Gastroesophageal sphincter (tissue), 4 donors: ENCODE measurements at places on chromosomes 16 and 17. TPM values are rescaled to one million over a fixed set of nuclear protein-coding genes. Genes with fewer than 3 reads are reported as not detected.

The EFCAB13 gene
- total RNA-seq = 14.5 TPM

DNA sequence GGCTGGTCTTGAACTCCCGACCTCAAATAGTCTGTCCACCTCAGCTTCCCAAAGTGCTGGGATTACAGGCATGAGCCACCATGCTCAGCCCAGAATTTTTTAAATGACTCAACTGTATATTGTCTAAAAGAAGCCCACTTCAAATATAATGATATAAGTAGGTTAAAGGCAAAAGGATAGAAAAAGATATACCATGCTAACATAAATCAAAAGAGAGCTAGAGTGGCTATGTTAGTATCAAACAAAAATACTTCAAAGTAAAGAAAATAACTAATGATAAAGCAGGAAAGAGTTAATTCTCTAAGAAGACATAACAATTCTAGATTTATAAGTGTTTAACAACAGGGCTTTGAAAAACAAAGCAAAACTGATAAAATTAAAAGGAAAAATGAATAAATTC, 13.3 kb upstream of the MPO start:
- no peak for ATAC-seq

- no peak for ATAC-seq
Measured at GRCh38 chr17:28839221-28839620, 3.4 kb downstream of the FAM222B start.

The RAMP2 gene
- 23.6 TPM for total RNA-seq

- no peak for ATAC-seq
Measured at GRCh38 chr17:6124856-6125255, 54.7 kb downstream of the WSCD1 start.
